ENCODE measurements at places on chromosomes 4 and X.

- no peak for DNase-seq
Observed at GRCh38 chr4:107017443-107018343, 18.4 kb downstream of the DKK2 start.

- no peak for DNase-seq
Observed at GRCh38 chr4:76386566-76387305, 34.2 kb downstream of the CCDC158 start.

- no peak for DNase-seq
Observed at GRCh38 chr4:100466501-100466900, 51.3 kb downstream of the EMCN start.

DNA sequence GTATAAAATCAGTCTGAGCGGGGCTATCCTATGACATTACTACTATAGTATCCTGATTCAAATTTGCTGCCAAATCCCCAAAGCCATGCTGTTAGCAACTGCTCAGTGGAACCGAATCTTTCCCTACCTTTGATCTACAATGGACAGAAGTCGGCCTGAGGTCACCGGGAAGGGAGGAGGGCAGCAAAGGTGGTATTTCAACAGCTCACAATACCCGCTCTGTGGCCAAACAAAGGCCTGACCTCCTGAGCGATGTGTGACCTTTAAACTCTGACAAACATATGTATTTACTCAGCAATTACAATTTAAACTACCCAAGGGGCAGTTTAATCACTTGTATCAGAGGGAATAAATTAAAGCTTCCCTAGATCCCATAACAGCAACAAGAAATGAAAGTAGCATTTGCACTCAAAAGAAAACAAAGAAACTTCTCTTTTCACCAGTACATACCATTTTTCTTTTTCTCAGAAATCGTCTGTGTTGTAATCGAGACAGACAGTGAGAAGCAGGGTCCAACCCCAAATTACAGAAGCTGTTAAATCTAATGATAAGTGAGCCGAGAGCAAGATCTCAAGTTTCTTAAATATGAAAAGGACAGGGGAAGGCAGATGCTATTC is 11.6 kb upstream of the TMEM128 start:
- no peak for DNase-seq

GRCh38 chr4:123913598-123913997 is 517.0 kb downstream of the SPRY1 start:
- DNase-seq = no peak

DNA sequence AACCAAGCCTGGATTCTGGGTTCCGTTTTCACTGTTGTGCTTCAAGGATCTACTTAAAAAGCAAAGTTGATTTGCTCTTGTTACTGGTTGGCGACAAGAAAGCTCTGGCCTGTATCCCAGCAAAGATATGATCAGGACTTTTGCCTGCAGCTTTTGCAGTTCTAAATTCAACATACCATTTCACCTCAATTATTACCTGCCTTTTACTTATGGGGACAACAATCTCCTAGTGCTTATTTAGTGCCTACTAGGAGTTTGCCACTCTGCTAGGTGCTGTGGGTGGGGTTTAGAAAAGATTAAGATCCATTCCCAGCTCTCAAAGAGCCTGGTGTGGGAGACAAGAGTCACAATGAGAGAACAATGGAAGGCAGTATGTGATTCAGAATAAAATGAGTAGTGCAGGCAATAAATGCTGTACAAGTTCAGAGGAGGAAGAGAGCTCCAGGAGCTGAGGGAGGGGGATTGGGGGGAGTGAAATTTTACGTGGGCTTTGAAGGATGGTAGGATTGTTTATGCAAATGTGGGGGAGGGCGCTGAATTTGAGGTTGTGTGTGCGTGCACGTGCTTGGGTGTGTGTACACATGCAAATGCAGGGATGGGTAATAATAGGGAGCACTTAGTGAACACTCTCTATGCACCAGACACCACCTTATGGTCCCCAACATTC is 5.0 kb upstream of the TMEM164 start:
- DNase-seq = no peak

- DNase-seq = no peak
Observed at GRCh38 chr4:20618731-20619130, 81.5 kb upstream of the PACRGL start.

DNA sequence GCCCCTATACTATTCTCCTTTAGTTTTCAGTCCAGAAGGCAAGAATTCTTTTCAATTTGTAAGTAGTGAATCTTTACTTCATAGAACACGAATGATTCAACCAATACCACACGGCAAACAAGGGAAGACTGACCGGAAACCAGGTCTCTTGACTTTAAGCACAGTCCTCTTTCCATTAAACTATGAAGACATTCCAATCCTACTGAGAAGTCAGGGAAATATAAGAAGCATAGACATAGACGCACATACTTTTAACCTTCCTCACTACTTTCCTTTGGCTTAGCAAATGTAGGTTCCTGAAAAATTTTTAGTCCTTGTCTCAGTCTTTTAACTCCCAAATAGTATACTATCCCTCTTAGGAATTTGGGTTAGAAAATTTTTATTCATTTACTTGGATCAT is 9.1 kb downstream of the CHRDL1 start:
- DNase-seq = no peak

GRCh38 chr4:69843932-69844331 is 16.0 kb downstream of the SULT1E1 start:
- no peak for DNase-seq

DNA sequence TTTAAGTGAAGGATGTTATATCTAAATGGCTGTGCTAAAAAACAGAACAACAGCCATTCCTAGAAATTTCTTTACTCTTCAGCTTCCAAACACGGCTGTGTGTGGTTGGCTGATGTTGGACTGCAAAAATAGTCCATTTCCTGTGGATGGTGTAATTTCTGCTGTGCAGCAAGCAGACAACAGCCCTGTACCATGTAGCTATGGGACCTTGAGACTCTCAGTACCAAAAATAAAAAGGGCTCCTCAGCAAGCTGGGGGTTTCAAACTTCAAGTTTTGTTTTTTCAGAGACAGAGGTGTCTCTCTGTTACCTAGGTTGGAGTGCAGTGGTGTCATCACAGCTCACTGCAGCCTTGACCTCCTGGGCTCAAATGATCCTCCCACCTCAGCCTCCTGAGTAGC is 18.1 kb downstream of the CD40LG start:
- DNase-seq = no peak

GRCh38 chr4:185831125-185831815 is 19.3 kb upstream of the SORBS2 start:
- no peak for DNase-seq

DNA sequence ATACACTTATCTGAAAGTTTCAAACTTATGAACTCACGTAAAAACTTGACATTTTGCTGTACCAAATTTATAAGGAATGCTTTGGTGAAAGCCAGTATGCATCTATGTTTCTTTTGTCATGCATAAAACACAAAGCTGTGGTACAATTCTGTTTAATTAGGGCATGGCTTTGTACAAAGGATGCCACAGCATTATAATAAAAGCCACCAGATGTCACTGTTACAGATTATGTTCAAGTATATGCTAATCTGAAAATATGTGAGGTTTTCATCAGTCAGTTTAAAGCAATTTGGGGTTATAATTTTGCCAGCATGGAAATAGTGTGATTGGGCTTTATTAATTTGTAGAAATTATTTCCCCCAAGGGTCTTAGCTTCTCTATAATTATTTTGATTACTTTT is 69.0 kb downstream of the ATOH1 start:
- no peak for DNase-seq
